Kidney (tissue), 22 donors: ENCODE measurements at places on chromosomes 1 and 21.

- no peak for DNase-seq
Observed at GRCh38 chr1:241767737-241768136, 80.3 kb upstream of the EXO1 start.

DNA sequence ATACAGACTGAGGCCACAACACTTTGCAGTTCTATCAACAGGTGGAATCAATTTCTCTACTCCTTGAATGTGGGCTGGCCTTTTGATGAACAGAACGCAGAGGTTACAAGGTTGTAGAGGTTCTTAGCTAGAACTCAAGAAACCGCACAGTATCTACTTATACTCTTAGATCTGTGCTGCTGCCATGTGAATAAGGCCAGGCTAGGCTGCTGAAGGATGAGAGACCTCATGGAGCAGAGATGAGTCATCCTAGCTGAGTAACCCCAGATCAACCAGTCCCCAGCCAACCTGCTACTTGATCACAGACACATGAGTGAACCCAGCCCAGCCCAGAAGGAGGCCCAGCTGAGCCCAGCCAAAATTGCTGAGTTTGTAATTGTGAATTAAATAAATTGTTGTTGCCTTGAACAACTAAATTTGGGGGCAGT is 35.3 kb upstream of the BCAR3 start:
- DNase-seq = no peak

GRCh38 chr1:194813096-194813495 is 1626.7 kb upstream of the B3GALT2 start:
- DNase-seq = no peak

DNA sequence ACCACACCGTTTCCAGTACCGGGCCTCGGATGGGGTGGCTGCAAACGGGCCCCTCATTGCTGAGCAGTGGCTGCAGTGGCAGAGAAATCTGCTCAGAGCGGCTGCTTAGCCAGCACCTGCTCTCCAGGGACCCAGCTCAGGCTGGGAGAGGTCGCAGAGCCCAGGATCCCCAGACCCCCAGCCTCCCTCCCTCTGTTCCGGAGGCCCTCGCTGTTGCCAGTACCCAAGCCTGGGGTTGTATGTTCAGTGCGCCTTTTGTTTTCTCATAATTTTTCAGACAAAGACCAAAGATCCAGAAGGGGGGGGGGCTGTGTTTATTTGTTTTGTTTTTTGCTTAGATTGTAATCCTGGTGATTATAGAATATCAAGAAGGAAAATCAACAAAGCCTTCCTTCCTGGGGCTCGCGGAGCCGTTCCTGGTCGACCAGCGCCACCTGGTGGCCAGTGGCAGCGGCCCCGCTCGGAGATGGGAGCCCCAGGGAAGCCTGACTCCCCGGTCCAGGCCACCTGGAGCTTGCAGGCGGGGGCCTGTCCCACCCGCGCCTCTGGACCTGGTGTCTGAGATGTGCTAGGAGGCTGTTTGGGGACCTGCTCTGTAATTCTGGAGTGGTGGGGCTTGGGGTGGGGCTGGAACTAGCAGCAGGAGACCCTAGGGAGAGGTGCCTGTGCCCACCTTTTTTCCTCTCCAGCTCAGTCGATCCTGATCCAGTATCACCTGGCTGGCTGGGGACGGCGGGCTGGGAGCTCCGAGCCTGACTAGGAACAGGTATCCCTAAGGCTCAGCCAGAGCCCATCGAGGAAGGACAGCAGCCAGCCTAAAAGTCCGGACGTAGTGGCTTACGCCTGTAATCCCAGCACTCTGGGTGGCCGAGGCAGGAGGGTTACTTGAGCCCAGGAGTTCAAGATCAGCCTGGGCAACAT is 123.9 kb upstream of the VAMP3 start:
- DNase-seq = peak; percentile 76

- DNase-seq = no peak
Observed at GRCh38 chr1:232084584-232085223, 458.1 kb downstream of the DISC1 start.

DNA sequence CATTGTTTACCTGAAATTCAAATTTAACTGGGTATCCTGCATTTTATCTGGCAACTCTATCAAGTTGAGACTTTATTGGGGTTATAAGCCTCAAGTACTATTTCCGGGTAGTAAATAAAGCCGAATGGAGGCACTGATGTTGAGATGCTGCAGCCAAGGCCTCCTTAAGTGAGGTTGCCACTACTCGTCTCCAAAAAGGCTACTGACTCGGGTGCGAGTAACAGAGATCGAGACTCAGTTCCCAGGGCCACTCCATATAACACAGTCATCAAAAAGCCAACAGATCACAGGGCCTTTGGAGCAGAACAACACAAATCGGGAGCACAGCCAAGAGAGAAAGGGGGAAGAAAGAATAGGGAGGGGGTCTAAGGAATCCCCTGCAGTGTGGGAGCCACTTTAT is 524 bp downstream of the COPA start:
- DNase-seq = no peak

DNA sequence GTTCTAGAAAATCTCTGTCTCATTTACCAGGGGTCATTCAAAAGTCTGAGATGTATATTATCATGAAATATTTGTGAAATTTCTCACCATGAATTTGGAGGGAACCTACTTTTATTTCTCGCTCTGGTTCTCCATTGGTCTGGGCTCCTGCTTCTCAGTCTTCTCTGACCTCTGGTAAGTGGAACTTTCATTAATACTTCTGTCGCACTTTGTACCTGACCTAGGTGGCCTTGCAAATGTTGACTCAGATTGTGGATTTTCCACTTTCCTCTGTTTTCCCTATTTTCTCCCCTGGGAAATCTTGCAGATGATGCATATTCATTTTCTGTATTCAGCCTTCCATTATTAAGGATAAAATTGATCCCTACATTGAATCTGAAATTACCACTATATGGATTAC is 53.2 kb downstream of the LRIG2 start:
- DNase-seq = no peak
